ENCODE measurements at places on chromosomes 12 and 14.

DNA sequence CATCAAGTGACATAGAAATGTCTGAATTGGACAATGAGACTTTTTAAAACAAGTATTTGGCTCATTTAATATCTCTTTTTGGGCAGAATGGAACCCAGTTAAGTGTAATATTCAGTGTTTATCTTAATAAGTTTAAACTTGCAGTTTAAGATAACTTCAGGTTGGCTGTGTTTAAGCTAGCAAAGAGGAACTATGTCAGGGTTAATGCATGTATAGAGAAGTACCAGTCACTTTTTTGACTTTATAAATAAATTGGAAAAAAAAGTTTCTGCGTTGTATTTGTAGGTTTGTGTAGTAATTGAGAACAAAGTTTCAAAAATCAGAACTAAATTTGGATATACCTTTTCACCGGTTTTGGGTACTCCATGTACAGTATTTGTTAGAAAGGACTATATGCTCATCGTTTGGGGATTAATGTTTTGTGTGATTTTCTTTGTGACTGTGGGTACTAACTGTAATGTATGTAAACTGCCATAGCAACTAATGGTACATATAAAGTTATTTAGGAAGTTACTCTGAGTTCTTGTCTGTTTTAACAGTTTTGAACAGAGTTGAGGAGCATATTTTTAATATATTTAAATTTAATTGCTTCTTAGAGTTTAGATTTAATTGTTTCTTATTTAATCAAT is 4.5 kb downstream of the HMGA2 start:
- no peak for DNase-seq

GRCh38 chr12:17950898-17951297 is 139.1 kb downstream of the RERGL start:
- no peak for DNase-seq

DNA sequence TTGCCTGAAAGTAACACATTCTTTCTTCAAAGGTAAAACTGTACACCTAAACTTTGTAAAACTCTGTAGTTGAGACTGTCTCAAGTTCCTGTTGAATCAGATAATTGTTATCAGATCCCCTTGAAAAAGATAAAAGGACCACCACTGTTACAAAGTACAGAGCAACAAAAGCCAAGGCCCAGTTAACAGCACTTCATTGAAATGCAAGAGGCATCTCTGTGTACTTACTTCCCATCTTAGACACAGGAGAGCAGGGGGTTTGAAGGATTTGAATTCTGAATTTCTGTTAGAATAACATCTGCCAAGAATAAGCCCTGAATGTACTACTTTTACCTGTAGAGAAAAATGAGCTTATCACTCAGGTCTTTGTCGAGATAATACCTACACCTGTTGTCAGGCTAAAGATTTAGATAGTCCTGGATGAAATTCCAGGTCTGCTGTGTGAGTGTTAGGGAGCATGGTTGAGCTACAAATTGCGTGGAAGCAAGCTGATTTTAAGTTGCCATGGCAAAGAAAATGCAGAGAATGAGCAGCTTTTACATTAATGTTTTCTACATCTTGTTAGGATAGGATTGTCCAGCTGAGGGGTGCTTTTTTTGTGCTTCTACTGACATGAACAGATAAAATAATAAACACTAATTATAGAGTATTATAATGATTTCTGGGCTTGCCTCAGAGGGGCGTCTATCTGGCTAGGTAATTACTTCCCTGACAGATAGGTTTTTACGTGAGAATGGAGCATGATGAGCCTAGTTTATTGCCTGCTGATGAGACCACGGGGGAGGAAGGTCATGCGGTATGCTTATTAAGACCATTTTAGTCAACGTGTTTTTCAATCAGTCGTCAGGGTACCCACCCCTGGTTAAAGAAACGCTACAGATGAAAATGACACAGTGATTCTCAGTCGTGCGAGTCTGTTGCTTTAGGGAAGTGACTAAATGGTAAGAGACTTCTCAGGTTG is 309.2 kb downstream of the PAWR start:
- no peak for DNase-seq

- no peak for DNase-seq
Measured at GRCh38 chr14:106506881-106507305, 980.5 kb downstream of the TMEM121 start.

- DNase-seq, result no peak
Measured at GRCh38 chr12:4849115-4849541, 60.6 kb upstream of the KCNA1 start.

DNA sequence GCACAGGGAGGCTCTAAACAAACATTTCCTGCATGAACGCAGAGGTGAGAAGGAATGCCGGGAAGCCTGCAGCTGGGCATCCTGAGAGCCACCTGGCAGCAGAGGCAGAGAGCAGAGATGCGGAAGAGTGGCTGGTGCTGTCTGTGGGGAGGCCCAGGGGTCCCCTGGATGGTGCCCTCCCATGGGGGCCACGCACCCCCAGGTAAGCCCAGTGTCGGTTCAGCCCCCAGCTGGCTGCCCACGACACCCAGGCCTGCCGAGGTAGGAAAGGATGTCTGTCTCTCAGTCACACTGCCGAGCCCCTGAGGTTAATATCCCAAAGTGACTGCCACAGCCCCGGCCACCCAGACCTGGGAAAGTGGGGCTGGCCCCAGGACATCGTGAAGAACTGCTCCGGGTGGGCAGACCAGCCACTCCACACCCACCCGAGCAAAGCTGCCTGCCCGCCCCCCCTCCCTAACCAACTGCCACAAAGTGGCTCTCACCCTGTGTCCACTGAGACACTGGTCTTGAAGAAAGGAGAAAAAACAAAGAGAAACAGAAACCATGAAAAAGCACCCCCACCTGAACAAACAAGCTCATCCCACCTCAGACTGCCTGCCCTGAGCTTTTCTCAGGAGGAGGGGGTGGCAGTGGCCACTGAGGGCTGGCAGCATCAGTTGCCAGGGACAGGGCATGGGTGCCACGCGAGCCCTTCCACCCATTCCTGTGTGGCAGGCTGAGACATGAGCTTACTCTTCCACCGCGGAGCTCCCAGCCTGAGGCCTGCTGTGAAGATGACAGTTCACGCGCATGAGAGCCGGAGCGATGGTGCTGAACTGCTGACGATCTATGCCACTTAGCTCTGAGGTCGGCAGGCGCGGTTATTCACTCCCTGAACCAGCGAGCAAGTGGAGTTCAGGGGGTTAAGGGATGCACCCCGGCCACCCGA is 40.8 kb downstream of the CCDC88C start:
- DNase-seq, result no peak

GRCh38 chr12:44874981-44875416 is 1.1 kb downstream of the NELL2 start:
- peak; percentile 9 for DNase-seq

DNA sequence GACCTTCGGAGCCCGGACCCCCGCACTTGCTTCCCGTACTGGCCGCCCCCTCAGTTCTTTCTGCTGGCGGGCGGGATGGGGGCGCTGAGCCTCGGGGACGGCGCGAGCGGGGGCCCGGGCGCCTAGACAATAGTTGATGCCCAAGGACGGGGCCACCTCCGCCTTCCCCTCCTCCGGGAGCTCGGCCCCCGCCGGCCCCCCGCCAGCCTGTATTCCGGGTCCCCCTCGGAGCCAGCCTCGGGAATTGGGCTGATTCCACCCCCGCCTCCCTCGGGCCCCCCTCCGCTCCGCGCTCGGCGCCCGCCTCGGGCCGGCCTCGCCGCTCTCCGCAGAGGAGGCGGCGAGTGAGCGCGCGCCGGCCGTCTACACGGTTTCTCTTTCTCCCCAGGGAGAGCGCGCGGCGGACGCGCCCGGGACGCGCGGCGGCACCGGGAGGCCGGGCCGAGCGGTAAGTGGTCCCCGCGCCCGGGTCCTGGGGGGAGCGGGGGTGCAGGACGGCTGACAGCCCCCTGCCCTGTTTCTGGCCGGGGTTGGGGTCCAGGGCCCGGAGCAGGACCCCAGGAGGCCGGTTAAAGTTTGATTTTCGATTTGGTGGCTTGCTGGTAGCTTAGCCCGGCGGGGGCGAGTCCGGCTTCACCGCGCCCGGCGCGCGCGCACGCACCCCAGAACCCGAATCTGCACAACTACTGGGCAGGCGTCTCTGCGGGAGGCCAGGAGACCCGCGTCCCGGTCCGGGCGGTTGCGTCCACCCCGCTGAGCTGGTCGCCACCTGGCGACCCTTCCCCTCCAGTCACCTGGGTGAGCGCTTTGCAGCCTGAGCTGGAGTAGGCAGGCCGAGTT is 413.7 kb downstream of the PCNX1 start:
- peak; percentile 67 for DNase-seq

GRCh38 chr14:24179294-24179960 is 7.5 kb downstream of the REC8 start:
- DNase-seq, result no peak

DNA sequence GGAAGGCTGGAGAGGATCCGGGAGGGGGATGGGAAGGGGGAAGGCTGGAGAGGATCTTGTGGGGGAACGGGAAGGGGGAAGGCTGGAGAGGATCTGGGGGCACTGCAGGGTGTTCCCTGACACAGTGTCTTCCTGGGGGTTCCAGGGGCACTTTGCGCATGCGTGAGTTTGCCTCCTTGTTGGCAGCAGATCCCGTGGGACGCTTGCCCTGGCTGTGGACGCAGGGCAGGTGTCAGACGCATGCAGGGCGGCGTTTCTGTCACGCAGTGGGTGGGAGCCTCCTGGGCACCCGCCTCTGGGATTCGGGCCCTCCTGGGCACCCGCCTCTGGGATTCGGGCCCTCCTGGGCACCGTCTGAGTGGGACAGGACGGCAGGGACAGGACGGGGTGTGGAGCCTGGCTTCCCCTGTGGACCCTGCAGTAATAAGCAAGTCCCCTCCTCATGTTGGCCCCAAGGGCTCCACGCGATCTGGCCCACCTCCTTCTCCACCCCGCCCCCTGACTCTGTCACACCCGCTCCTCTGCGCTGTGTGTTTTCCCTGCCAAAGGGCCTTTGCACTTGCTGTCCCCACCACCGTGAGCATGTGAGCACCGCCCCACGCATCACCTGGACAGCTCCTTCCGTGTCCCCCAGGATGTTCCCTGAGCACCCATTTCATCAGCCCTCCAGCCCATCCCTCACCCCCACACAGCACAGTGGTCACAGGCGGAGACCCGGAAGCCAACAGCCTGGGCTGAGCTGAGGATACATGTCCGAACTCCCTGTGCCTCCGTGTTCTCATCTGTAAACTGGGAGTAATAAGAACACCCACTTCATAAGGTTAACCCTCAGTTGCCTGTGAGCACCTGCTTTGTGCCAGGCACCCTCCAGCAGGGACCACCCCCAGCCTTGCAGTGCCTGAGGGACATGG is 4.4 kb downstream of the MMP17 start:
- DNase-seq, result no peak

DNA sequence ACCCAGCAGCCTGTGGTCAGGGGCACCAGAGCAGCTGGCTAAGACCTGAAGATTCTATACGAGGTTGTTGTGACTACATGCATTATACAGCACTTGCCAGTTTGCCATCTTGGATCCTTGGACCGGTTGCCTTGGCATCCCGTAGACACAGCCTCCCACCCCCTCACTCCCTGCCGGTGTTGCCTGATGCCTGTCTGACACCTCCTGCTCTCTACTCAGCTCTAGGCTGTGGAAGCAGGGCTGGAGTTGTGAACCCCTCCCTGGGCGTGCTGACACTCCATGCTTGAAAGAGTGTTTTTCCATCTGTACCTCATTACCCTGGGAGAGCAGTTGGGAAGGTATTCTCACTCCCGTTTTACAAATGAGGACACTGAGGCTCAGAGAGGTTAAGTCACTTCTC is 2.5 kb downstream of the CHGA start:
- no peak for DNase-seq
